ENCODE measurements at places on chromosomes 3 and 15.
A peak's percentile ranks its signal among the peaks of the same experiment; 100 is the strongest.

DNA sequence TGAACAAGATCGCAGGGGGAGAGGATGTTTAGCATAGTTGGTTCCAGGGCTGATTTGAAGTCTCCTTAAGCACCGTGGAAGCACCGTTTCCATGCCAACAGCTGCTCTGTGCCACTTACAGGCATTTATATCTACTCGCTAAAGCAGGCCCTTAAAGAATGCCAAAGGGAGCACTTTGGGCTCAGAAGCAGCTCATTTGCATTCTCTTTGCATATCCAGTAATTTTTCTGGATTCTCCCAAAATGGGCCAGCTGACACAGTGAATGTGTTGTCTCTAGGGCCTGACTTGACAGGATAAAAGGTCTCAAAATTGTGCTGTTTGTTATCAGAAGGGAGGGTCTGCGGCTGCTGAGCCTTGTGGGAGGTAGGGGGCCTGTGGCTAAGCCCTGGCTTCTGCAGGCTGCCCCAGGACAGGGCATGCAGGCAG, 138.6 kb downstream of the FBLN2 start:
- no peaks in the 10 kb centered on the region for H3K27me3 ChIP-seq
- H3K4me1 ChIP-seq: no peaks in the 10 kb centered on the region
- no peak for DNase-seq

GRCh38 chr3:117842086-117842485, 1132.5 kb downstream of the TUSC7 start:
- no peak overlapping the region for H3K4me3 ChIP-seq
- no peaks in the 10 kb centered on the region for H3K27me3 ChIP-seq
- no peaks in the 10 kb centered on the region for H3K36me3 ChIP-seq
- H3K4me1 ChIP-seq: no peaks in the 10 kb centered on the region
- DNase-seq: no peak

- no peak for DNase-seq
- H3K27me3 ChIP-seq: peaks cover 15% of the 10 kb centered on the region
- no peak overlapping the region for H3K27ac ChIP-seq
- no peak overlapping the region for H3K4me3 ChIP-seq
- no peaks in the 10 kb centered on the region for H3K36me3 ChIP-seq
- H3K4me1 ChIP-seq: no peaks in the 10 kb centered on the region
Measured at GRCh38 chr3:156409694-156410093, 145.2 kb downstream of the SSR3 start.

DNA sequence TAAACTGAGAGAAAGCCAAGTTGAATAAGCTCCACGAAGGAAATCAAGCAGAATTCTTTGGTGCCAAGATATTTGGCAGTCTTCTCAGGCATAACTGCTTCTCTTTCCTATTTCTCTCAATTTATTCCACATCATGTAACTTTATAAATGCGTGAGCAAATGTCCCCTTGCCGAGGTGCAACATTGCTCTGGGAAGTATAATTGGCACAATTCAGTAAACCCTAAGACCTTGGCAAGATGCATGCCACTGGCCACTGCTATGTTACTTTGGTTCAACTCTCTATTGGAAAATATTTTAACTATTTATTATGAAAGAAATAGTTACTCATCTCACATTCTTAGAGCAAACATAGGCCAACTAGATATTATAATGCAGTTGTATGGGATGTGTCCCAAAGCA, 170.2 kb downstream of the SUCNR1 start:
- no peak for DNase-seq
- H3K4me1 ChIP-seq: no peaks in the 10 kb centered on the region
- no peaks in the 10 kb centered on the region for H3K36me3 ChIP-seq
- no peak overlapping the region for H3K4me3 ChIP-seq

- H3K27me3 ChIP-seq: no peaks in the 10 kb centered on the region
- H3K27ac ChIP-seq: no peak overlapping the region
- H3K4me3 ChIP-seq: no peak overlapping the region
- H3K4me1 ChIP-seq: no peaks in the 10 kb centered on the region
Measured at GRCh38 chr3:157514371-157514895, 11.2 kb upstream of the VEPH1 start.

- H3K4me1 ChIP-seq: peaks cover 5% of the 10 kb centered on the region
- no peaks in the 10 kb centered on the region for H3K36me3 ChIP-seq
- DNase-seq: no peak
- H3K27ac ChIP-seq: no peak overlapping the region
- no peak overlapping the region for H3K4me3 ChIP-seq
Measured at GRCh38 chr3:141331377-141332318, 36.7 kb upstream of the ZBTB38 start.

DNA sequence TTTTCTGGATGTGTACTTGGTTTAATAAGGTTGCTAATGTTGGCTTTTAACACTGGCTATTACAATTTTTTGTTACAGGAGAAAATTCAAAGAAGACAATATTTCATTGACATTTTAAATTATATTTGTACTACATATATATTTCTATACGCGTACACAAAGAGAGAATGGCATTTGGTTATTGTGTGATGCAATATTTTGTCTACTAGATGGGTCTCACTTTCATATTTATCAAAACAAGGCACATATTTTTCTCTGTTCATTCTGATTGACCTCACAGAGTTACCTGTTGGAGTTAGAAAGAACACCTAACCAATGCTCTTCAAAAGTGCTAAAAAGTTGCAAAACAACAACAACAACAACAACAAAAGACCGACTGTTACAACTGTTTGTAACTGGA, 50.2 kb upstream of the VGLL3 start:
- H3K36me3 ChIP-seq: no peaks in the 10 kb centered on the region
- H3K4me1 ChIP-seq: no peaks in the 10 kb centered on the region
- no peak for DNase-seq
- H3K4me3 ChIP-seq: no peak overlapping the region

DNA sequence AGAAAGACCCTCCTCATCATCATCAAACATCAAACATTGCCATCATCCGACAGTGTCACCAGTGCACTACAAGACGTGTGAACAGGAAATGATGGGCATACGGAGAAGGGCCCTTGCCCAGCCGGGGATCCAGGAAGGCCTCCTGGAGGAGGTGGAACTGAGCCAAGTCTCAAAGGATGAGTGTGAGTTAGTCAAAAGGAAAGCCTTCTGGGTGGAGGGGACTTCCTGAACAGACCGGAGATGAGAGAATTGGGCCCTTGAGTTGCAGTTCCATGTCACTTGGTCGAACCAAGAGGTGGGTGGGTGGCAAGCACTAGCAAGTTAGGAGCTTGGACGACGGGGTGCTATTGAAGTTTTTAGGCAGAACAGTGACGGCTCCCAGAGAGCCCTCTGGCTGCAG, 8.5 kb downstream of the SEMA4B start:
- peak; percentile 31 for DNase-seq
- peak overlapping the region; percentile 42 for H3K27ac ChIP-seq
- peaks cover 16% of the 10 kb centered on the region for H3K4me1 ChIP-seq
- peaks cover 10% of the 10 kb centered on the region for H3K36me3 ChIP-seq
- no peak overlapping the region for H3K4me3 ChIP-seq

- H3K27ac ChIP-seq: no peak overlapping the region
- no peak for DNase-seq
- peaks cover 12% of the 10 kb centered on the region for H3K27me3 ChIP-seq
- no peaks in the 10 kb centered on the region for H3K4me1 ChIP-seq
- no peak overlapping the region for H3K4me3 ChIP-seq
Measured at GRCh38 chr3:185648396-185648795, 62.3 kb downstream of the SENP2 start.

- H3K4me3 ChIP-seq: no peak overlapping the region
- no peak overlapping the region for H3K27ac ChIP-seq
- peaks cover 15% of the 10 kb centered on the region for H3K4me1 ChIP-seq
Measured at GRCh38 chr3:69240651-69241568, 118.5 kb upstream of the LMOD3 start.

GRCh38 chr3:34065901-34066300, 267.5 kb downstream of the PDCD6IP start:
- DNase-seq: no peak
- no peaks in the 10 kb centered on the region for H3K36me3 ChIP-seq
- H3K27me3 ChIP-seq: peaks cover 6% of the 10 kb centered on the region
- H3K27ac ChIP-seq: no peak overlapping the region

GRCh38 chr15:80266745-80267144, 14.7 kb upstream of the CTXND1 start:
- H3K36me3 ChIP-seq: no peaks in the 10 kb centered on the region
- H3K4me1 ChIP-seq: no peaks in the 10 kb centered on the region
- DNase-seq: no peak
- H3K4me3 ChIP-seq: no peak overlapping the region

GRCh38 chr3:162765524-162765923, 1268.9 kb downstream of the OTOL1 start:
- H3K4me3 ChIP-seq: no peak overlapping the region
- H3K4me1 ChIP-seq: no peaks in the 10 kb centered on the region
- H3K27ac ChIP-seq: no peak overlapping the region
- no peaks in the 10 kb centered on the region for H3K27me3 ChIP-seq
- H3K36me3 ChIP-seq: no peaks in the 10 kb centered on the region
- DNase-seq: no peak

DNA sequence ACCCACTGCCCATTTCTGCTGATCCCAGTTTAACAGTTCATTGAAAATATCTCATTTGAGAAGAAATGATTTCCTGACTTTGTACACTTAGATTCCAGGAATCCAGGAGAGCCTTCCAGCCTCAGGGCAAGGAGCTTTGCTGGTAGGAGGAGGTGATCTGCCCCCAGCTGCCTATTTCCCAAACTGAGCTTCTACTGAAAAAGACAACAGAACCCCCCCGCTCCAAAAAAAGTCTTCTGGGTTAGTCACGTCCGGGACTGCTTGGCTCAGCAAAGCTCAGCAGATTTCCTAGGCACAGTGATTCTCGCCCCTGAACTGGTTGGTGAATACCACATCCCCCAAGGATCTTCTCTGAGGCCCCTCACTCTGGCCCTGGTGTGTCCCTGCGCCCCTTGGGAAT, 13.1 kb downstream of the SLC6A6 start:
- no peak overlapping the region for H3K27ac ChIP-seq
- H3K36me3 ChIP-seq: peaks cover 22% of the 10 kb centered on the region
- peaks cover 12% of the 10 kb centered on the region for H3K4me1 ChIP-seq
- no peak for DNase-seq

DNA sequence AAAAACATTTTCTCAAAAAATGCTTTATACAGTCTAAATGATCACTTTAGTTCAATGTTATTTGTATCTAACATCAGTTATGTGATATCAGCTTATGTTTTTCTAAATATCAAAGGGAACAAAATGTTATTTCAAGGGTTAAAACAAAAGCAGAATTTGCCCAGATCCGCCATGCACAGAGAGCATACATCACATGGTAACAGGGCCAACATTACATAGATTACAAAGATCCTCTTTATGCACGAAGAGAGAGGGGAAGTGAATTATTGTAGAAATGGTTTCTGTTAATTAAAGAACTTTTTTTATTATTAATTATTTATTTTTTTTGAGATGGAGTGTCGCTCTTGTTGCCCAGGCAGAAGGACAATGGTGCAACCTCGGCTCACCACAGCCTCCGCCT, 100.8 kb upstream of the MME start:
- no peaks in the 10 kb centered on the region for H3K36me3 ChIP-seq
- H3K27ac ChIP-seq: no peak overlapping the region
- no peak for DNase-seq

GRCh38 chr15:41775651-41776050, 1.4 kb downstream of the MAPKBP1 start:
- peaks cover 58% of the 10 kb centered on the region for H3K4me1 ChIP-seq
- no peaks in the 10 kb centered on the region for H3K27me3 ChIP-seq
- peaks cover 10% of the 10 kb centered on the region for H3K36me3 ChIP-seq

- H3K27me3 ChIP-seq: peaks cover 16% of the 10 kb centered on the region
- no peak overlapping the region for H3K4me3 ChIP-seq
- H3K4me1 ChIP-seq: no peaks in the 10 kb centered on the region
- DNase-seq: no peak
- H3K27ac ChIP-seq: no peak overlapping the region
Measured at GRCh38 chr15:91231703-91232102, 131.6 kb downstream of the SV2B start.

DNA sequence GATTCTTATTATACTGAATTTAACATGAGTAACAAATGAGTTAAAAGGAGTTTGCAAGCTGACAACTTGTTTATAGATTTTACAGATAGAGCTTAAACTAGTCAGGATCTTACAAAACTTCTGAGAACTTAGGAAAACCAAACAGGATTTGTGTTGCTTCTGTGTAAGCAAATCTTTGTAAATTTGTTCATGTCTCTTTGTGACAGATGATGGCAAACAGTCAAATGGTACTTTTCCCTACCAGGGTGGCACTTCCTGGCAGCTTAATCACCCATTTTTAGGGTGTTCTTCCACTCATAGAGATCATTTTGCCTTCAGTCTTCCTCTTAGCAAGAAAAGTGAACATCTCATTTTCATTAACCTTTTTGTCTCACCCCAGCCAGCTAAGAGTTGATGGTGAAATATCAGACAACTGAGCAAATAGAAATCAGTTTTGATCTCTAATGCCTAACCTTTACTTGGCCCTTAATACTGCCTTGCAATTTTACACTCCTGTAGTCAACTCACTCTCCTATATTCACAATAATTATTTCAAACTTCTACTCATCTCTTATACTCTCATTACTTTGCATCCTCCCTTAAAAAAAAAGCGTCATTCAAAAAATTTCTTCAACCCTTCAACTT, 23.7 kb upstream of the NECTIN3 start:
- H3K4me1 ChIP-seq: peaks cover 2% of the 10 kb centered on the region
- no peak overlapping the region for H3K27ac ChIP-seq
- no peak overlapping the region for H3K4me3 ChIP-seq

DNA sequence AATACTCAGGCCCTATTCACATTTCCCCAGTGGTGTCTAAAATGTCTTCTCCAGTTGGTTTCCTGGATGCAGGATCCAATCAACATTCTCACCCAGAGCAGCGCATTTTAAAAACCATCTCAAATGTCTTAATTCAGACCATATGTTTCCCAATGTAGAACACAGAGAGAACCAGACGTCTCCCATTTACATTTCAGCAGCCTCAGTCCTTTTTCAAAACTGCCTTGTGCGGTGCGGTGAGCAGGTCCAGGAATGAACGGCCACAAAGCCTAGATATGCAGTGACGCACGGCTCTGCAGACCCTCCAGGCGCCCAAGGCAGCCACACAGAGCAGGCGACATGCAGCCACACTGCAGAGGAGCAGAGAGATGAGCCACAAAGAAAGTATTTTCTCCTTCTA, 66.1 kb upstream of the MEX3B start:
- H3K4me3 ChIP-seq: no peak overlapping the region
- H3K36me3 ChIP-seq: no peaks in the 10 kb centered on the region
- no peaks in the 10 kb centered on the region for H3K27me3 ChIP-seq
- DNase-seq: no peak

GRCh38 chr3:25536521-25537391, 108.7 kb downstream of the RARB start:
- no peaks in the 10 kb centered on the region for H3K27me3 ChIP-seq
- H3K36me3 ChIP-seq: no peaks in the 10 kb centered on the region
- H3K4me3 ChIP-seq: no peak overlapping the region
- H3K4me1 ChIP-seq: no peaks in the 10 kb centered on the region
- DNase-seq: no peak

- no peak overlapping the region for H3K4me3 ChIP-seq
- DNase-seq: no peak
- no peaks in the 10 kb centered on the region for H3K4me1 ChIP-seq
- H3K36me3 ChIP-seq: no peaks in the 10 kb centered on the region
- H3K27me3 ChIP-seq: peaks cover 9% of the 10 kb centered on the region
Measured at GRCh38 chr3:143455480-143455879, 335.9 kb downstream of the CHST2 start.

DNA sequence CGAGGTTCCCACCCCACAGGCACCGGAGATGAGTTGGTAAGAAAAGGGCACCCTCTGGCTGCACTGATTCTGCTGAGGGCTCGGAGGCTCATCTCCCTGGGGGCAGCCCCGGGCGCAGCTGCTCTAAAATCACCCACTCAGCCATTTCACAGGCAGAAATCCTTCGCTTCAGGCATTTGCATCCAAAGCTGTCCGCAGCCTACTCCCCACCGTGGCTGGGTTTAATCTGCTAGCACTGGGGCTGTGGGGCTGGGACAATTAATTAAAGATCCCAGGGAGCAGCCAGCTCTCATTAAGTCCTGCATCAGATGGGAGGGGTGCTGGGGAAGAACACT, 104.3 kb upstream of the PRR20G start:
- no peak overlapping the region for H3K27ac ChIP-seq
- DNase-seq: no peak
- H3K27me3 ChIP-seq: peaks cover 3% of the 10 kb centered on the region
- H3K4me1 ChIP-seq: no peaks in the 10 kb centered on the region

Measured in T-helper 2 cell treated with Interferon-gamma antibody and Interleukin-4, amounts not matched to agents 5 μg/mL and 100 μg/mL, for 36 hours (primary cell).